Uterus (tissue), 4 donors: ENCODE measurements at places on chromosomes 6 and 20. TPM values are rescaled to one million over a fixed set of nuclear protein-coding genes. Genes with fewer than 3 reads are reported as not detected.

- no peak for DNase-seq
Measured at GRCh38 chr20:45822857-45823256, 4.3 kb downstream of the TNNC2 start.

DNA sequence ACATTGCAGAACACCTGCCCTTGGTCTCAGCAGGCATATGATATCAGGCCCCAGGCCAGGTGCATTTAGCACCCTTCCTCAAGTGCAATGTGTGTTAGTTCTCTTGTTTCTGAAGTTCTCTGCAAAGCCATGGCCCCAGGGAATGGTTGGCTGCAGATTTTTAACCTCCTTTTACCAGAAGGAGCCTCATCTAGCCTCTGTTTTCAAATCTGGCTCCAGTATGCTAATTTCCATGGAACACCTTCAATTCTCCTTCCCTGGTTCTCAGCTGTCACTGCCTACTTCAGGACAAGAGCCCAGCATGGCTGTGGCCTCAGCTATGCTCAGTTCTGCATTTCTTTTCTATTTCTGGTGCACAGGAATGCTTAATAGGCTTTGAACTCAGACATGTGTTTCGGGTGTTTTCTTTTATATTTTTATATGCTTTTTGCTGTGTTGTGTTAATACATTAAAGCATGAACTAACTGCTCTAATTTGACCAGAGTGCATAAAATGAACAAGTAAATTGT lies 51.6 kb upstream of the OGFRL1 start:
- no peak for DNase-seq

GRCh38 chr6:150256618-150257272 lies 112.1 kb upstream of the IYD start:
- DNase-seq: no peak

DNA sequence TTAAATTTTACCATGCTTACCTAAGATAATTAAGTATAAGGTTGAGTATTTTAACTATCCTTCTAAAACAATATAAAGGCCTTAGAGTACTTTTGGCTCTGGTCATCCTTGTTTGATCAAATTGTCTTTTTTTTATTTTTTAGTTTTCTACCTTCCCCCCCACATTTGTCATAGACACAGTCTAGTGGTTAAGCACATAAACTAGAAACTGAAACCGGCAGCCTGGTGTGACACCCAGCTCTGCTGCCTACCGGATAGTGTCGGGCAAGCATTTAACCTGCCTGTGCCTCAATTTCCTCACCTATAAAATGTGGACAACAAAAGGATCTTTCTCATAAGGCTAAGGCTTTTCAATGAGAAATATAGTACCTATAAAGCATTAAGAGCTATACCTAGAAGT lies 21.6 kb upstream of the TULP4 start:
- DNase-seq: no peak

GRCh38 chr20:59456342-59457279 lies 147.7 kb upstream of the PHACTR3 start:
- DNase-seq: no peak

DNA sequence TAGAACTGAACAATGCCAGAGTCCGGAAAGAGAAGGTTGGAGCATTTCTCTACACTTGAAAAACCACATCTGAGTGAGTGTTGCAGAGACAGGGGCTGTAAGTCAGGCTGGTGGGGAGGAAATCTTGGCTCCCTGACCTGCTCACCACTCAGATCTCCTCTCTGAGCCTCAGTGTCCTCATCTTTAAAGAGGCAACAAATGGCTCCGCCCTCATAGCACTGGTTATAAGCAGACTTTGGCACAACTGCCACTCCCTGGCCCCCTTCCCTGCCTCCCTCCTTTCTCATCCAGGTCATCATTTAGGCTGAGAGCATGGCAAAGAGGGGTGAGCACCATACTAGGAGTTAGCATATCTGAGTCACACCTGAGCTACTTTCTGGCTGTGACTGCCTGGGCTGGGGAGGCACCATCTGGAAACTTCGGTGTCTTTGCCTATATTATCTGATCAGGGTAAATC lies 10.6 kb downstream of the SIRPG start:
- DNase-seq: no peak

DNA sequence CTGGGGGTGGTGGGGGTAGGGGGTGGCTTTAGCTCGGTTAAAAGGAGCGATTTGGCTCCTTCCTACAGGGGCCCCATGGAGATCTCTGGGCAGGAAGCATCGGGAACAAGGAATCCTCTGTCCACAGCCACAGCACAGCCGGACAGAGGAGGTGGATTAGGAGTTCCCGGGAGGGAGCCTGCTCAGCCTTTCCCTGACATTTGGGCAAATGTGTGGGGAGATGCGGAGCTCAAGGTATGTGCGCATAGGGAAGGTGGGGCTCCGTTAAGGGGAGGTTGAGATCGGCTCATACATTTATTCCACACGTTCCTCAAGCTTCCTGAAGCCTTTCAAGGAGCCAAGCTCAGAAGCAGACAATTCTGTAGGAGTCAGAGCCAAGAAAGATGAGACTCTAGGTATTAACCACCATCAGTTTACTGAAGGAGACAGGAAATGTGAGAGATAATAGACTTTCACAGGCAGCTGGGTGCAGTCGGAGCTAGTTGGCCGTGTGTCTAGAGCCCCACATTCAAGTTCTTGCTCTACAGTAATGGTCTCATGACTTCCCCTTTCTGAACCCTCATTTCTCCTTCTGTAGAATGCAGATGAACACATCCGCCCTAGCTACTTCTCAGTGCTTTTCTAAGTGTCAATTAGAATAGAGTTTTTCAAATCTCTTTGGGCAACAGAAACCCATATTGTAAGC lies 40.8 kb upstream of the EPB41L1 start:
- no peak for DNase-seq

GRCh38 chr20:19730706-19731105 lies 27.4 kb upstream of the RIN2 start:
- DNase-seq: no peak

GRCh38 chr20:24465730-24466129 lies 3.7 kb upstream of the SYNDIG1 start:
- no peak for DNase-seq

DNA sequence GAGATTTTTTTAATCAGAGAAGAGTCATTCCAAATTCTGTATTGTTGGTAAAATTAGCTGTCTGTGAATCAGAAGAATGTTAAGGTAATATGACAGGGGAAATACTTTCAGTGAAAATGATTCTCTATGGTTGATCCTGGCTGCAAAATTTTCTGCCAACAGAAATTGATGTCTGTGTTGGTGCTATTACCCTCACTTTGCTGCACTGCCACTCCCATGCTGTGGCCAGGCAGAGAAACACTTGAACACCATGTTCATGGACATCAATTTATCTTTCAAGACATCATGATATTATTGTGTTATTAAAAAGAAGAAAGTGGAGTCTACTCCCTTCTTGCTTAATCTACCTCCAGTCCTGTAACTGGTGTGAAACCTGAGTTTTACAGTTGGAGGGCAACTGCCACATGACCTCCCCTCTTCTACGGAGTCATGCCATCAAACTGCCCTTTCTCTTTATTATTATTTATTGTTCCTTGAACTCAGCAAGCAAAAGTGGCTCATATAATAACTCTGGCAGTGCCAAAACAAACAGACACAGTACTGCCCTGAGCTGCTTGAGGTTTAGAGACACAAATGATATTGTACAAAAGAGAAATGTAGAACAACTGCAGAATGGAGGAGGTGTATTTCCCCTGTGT lies 288.0 kb upstream of the JAG1 start:
- DNase-seq: no peak

GRCh38 chr6:154491567-154492470 lies 18.7 kb downstream of the CNKSR3 start:
- DNase-seq: no peak

- DNase-seq: no peak
Measured at GRCh38 chr20:41506192-41506915, 111.8 kb downstream of the CHD6 start.

- DNase-seq: no peak
Measured at GRCh38 chr6:138882369-138883017, 86.6 kb downstream of the ECT2L start.

DNA sequence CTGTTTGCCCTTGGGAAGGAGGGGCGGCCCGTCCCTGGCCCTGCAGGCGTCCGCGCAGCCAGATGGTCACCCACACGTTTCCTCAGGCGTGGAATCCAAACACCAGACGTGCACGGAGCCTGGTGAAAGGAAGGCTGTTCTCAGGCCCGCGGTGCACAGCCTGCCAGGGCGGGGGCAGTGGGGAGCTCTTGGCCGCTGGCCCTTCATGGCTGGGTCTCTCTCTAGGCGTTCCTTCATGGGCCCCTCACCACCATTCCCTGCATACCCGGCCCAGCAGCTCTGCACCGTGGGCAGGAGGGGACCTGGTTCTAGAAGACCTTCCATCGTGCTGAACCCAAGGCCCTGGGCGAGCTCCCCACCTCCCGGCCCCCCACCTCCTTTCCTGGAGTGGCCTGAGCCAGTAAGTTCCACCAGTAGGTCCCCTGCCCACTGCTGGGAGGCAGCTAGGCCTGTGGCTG lies 30.4 kb upstream of the SMOC2 start:
- no peak for DNase-seq

- DNase-seq: no peak
Measured at GRCh38 chr6:109820706-109821350, 129.7 kb downstream of the FIG4 start.

DNA sequence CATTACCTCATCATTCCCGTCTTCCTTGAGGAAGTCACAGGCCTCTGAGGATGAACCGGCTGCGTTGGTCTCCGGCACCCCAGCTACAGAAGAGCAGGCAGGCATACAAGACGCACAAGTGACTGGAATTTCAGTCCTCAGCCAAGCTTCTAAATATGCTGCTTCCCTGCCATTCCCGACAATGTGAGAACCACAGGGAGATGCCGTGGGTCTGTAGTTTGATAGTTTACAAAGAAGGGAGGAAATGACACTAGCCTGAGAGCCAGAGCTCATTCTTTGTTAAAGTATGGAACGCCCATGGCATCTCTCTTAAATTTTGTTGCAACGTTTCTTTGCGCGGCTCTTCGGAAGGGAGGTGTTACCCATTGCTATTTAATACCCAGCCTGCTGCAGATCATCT lies 25.7 kb downstream of the HEBP2 start:
- DNase-seq: no peak

GRCh38 chr20:61809006-61809770 lies 256.5 kb downstream of the TAF4 start:
- DNase-seq: no peak

- DNase-seq: no peak
Measured at GRCh38 chr6:28709478-28710349, 184.0 kb downstream of the GPX5 start.

- DNase-seq: no peak
Measured at GRCh38 chr6:36358226-36358915, 21.7 kb upstream of the BNIP5 start.

GRCh38 chr6:69868252-69868804 lies 2.0 kb downstream of the COL19A1 start:
- no peak for DNase-seq

MAP3K5 gene
- total RNA-seq: 9.7 TPM

TRIM31 gene
- total RNA-seq: not detected

MYBL2 gene
- total RNA-seq: not detected

TREML2 gene
- total RNA-seq: not detected

KIF13A gene
- total RNA-seq: 14.9 TPM
